ENCODE measurements at places on chromosomes 13 and 19. TPM values are rescaled to one million over a fixed set of nuclear protein-coding genes. Genes with fewer than 3 reads are reported as not detected.

COL4A1 gene
- 907 TPM for total RNA-seq

ZNF534 gene
- 0.47 TPM for total RNA-seq

IZUMO1 gene
- 0.12 TPM for total RNA-seq

ADAMTSL5 gene
- 2.7 TPM for total RNA-seq

GRK1 gene
- not detected for total RNA-seq

CEACAM3 gene
- total RNA-seq = 2.6 TPM

CYP2F1 gene
- total RNA-seq = not detected
